GM23248 (cell line): ENCODE measurements at places on chromosomes 12 and 14.
A peak's percentile ranks its signal among the peaks of the same experiment; 100 is the strongest.

DNA sequence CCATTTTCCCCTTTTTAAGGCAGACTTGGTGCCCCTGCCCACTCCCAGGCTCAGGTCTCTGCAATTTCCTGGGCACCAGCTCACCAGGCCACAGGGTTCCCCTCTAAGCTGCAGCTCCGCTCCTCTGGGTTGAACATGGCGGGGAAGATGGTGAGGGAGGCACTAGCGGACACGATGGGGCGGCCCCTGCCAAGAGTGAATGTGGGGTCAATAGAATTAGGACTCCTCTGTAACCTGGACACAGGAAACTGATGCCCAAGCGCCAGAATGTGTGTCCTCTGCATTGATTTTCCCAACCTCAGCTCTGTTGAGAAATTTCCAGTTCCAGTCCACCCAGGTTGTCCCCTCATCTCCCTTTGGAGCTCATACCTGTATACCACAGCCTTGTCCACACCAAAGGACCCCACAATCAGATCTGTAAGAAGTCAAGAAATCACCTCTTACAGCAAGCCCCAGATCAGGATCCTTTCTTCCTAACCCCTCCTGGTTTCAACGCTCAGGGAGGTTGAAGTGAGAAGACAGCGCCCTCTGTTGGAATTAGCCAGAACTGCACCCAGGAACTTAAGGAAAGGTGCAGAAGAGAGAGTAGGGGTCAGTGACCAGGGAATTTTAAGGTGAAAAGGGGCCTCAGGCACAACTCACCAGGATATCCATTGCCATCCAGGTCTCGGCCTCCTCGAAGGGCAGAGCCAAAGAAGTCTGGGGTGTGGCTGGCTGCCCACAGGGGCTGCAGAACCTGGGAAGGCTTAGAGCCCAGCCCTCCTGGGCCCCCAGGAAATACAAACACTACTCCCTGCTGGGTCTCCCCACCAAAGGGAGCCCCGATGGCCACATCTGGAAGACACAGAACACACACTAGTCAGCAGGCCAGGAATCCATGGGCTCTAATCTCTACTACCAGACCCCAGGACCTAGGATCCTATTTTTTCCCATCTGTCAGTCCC, 14.7 kb downstream of the ITGA5 start:
- DNase-seq: peak; percentile 61

DNA sequence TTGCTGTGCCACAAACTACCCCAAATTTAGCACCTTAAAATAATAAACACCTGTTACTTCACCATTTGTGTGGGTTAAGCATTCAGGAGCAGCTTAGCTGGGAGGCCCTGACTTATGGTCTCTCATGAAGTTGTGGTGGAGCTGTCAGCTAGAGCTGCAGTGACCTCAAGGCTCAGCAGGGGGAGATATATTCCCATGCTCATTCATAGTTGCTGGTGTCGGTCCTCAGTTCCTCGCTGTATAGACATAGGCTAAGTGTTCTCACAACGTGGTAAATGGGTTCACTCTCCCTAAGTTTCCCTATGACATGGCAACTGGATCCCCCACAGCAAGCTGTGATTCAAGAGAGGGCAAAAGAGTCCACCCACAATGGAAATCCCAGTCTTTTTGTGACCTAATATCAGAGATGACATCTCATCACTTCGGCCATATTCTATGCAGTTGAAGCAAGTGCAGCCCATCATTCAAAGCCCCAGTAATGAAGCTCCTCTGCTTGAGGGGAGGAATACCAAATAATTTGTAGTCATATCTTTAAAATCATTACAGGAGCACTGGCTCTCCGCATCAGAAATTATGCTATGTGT, 41.1 kb downstream of the PRB3 start:
- DNase-seq: peak; percentile 65

- no peak for DNase-seq
Observed at GRCh38 chr12:88677464-88677863, 97.2 kb upstream of the KITLG start.

GRCh38 chr12:130876758-130877157, 4.9 kb downstream of the RAN start:
- DNase-seq: no peak

DNA sequence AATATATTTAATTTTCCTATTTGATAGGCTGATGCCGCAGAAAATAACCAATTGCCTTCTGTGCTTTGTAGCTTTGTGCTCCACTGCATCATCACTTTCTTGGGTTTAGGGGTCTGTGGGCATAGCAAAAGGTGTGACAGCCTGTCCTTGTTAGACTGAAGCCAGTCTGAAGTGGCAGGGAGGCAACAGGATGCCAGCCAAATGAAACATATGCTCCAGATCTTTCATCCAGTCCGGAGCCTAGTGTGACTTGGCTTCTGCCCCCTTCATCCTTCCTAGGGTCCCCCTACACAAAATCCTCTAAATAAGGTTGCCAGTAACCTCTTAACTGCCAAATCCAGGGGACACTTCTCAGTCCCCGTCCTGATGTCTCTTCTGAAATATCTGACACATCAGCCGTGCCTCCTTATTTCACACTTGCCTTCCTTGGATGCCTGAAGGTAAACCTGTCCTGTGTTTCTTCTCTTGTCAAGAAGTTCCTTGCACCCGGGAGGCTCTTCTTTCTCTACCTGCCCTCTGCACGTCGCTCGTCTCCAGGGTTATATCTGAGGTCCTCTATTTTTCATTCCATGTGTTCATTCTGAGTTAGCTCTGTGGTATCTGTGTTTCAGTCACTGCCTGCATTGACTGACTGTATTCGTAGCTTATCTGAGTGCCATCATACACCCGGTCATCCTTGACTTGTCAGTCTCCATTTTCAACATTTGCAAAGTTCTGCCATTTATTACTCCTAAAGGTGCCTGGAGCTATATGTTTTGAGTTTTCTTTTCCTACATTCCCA, 47.8 kb downstream of the HMGA2 start:
- DNase-seq: no peak
